ENCODE measurements at places on chromosomes 16 and 17.

DNA sequence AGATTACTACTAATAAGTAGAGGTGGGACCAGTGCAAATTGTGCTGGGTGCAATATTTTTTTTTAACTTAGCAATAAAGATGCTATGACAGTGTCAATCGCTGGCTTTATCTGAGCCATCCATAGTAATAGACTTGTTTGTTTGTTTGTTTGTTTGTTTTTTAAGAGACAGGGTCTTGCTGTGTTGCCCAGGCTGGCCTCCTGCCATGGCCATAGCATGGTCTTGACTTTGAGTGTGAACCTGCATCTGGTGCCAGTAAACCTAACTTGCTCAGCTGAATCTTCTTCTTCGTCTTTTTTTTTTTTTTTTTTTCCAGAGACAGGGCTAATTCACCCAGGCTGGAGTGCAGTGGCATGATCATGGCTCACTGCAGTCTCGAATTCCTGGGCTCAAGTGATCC, 46.6 kb downstream of the ZNRF1 start:
- no peak for DNase-seq

GRCh38 chr17:81400996-81401722, 5.9 kb downstream of the BAHCC1 start:
- no peak for DNase-seq

DNA sequence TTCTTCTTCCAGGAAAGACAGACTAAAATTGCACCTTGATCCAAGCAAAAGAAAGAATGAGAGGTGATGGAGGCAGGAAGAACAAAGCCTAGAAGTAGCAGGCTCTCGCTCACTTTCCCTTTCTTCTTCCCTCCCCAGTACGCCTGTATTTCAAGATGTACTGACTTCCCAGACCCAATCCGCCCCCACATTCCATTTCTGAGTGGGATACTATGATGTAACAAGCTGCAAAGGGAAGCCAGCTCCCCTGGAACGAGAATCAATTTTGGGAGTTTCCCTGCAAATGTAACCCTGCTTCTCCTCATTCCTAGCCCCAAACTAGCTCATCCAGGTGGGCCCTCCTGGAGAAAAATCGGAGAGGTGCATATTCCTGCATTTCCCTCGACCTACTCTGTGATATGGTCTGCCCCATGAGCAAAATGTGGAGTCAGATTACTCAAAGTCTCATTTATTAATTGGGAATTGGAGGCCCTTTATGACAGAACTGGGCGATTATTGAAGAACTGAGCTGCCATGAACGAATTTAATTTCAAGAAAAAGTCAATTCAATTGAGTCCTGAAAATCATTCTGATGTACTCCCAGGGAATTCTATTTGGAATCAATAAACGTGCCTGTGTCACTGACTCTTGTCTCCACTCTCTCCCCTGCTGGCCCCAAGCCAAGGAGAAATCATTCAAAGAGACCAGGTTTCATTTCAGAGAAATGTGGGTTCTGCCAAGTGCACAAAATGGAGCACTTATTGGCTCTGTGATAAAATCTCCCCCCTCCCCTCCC, 398.9 kb downstream of the SHISA9 start:
- no peak for DNase-seq

GRCh38 chr17:14873540-14873939, 391.6 kb downstream of the PMP22 start:
- DNase-seq: no peak

- DNase-seq: no peak
Observed at GRCh38 chr17:39196808-39197291, 619 bp downstream of the CACNB1 start.

DNA sequence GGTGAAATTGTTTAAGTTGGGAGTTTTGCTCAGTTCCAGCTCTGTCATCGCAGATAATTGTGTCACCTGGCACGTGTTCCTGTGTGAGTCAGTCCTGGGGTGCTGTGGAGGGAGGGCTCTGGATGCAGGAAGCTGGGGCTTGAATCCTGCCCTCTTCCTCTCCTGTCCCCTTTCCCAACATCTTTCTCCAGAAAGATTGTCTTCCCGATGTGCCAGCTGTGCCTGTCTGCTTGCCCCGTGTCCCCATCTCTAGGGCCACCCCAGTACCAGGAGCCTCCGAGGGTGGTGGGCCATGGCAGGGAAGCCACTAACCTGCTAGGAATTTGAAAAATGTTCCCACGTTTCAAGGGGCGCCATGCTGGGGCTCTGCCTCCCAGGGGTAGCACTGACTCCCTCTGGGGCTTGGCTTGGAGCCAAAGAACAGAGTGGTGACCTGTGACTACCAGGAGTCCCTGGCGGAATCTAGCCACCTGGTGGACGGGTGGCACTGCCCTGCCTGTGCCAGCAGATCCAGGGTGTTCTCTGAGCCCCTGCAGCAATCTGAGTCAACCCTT, 198.1 kb downstream of the ENGASE start:
- DNase-seq: no peak

- peak; percentile 68 for DNase-seq
Observed at GRCh38 chr17:6508519-6509030, 47.8 kb downstream of the PITPNM3 start.

DNA sequence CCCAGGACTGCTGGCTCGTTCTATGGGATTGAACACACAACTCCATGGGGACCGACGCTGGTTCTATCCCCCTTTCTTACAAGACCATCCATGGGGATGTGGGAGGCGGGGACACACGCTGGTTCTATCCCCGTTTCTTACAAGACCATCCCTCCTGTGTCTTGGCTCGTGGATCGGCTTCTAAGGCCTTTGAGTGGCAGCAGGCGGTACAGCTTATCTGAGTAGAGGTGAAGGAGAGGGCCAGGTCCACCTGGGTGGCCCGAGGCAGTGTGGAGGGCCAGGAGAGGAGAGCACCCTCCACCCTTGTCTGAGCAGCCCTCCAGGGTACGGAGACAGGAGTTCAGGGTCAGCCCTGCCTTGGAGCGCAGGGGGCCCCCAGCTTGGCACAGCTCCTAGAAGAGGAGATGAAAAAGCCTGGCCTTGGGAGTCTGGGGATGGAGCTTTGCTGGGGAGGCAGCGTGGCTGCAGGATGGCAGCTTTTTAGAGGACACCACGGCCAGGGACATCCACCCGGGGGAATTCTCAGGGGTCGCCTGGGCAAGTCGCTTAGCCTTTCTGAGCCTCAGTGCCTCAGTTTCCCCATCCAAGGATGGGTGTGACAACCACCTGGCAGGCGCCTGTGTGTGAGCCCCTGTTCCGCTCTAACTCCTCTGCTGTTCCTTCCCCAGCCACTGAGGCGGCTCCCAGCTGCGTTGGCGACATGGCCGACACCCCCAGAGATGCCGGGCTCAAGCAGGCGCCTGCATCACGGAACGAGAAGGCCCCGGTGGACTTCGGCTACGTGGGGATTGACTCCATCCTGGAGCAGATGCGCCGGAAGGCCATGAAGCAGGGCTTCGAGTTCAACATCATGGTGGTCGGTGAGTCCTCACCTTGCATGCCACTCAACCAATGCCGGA, 341.0 kb downstream of the SEC14L1 start:
- no peak for DNase-seq

DNA sequence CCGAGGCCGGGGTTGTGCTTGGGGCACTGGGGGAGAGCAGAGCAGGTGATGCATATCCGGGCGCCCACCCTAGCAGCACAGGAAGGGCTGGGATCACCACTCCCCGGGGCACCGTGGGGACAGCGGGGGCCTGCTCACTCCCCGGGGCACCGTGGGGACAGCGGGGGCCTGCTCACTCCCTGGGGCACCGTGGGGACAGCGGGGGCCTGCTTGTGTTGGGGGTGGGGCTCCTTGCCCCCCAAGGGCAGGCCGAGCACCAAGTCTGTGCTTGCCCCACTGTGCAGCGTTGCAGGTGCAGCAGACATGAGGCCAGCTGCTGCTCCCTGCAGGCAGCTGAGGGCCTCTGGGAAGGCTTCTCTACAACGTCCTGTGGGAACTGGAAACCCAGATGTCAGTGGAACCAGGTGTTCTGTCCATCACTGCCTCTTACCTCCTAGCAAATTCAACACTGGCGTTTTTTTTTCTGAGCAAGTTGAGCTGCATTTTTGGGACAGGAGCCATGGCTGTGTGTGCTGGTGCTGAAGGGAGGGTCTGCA, 25.0 kb upstream of the ZNF750 start:
- no peak for DNase-seq

DNA sequence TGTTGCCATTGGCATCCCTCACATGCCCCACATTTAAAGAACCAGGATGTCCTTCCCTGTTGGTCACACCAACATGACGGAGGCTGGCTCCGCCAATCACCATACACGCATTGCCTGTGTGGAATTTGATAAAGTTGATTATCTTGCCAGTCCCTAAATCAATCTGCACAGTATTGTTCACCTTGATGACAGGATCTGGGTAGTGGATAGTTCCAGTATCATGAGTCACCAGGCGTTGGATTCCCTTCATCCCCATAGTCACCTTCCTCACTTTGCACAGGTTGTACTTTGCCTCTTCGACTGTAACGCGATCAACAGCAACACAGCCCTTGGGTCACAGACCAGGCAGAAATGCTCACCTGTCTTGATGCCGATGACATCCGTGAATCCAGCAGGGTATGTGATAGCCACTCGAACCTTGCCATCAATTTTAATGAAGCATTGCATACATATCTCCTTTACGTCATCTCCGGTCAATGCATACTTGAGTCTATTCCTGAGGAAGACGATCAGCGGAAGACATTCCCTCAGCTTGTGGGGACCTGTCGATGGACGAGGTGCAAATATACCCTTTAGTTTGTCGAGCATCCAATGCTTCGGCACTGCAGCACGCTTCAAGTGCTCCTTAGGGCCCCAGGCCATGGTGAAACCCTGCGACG, 14.2 kb downstream of the CTRB2 start:
- DNase-seq: no peak

Data from NCI-H446 treated with DMSO at 0.1 percent for 48 hours (cell line).